ENCODE measurements at places on chromosomes 13 and 19. TPM values are rescaled to one million over a fixed set of nuclear protein-coding genes. Genes with fewer than 3 reads are reported as not detected.

- no peak for DNase-seq
- H3K4me3 ChIP-seq, result no peak overlapping the region
- H3K36me3 ChIP-seq, result no peaks in the 10 kb centered on the region
- no peaks in the 10 kb centered on the region for H3K4me1 ChIP-seq
Measured at GRCh38 chr13:114173745-114174144, 5.3 kb upstream of the CFAP97D2 start.

DNA sequence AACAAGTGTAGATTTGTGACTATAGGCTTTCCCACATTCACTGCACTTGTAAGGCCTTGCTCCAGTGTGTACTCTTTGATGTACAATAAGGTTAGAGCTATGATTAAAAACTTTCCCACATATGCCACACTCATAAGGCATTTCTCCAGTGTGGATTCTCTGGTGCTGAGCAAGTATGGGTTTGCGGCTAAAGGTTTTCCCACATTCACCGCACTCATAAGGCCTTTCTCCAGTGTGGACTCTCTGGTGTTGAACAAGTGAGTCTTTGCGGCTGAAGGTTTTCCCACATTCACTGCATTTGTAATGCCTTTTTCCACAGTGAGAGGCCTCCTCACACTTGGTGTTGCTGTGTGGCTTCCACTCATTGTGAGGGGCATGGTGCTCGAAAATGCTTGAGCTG, 3.7 kb downstream of the ZNF772 start:
- no peak overlapping the region for H3K27ac ChIP-seq
- H3K27me3 ChIP-seq, result no peaks in the 10 kb centered on the region
- H3K4me3 ChIP-seq, result no peak overlapping the region
- H3K36me3 ChIP-seq, result peaks cover 77% of the 10 kb centered on the region
- H3K4me1 ChIP-seq, result peaks cover 9% of the 10 kb centered on the region

DNA sequence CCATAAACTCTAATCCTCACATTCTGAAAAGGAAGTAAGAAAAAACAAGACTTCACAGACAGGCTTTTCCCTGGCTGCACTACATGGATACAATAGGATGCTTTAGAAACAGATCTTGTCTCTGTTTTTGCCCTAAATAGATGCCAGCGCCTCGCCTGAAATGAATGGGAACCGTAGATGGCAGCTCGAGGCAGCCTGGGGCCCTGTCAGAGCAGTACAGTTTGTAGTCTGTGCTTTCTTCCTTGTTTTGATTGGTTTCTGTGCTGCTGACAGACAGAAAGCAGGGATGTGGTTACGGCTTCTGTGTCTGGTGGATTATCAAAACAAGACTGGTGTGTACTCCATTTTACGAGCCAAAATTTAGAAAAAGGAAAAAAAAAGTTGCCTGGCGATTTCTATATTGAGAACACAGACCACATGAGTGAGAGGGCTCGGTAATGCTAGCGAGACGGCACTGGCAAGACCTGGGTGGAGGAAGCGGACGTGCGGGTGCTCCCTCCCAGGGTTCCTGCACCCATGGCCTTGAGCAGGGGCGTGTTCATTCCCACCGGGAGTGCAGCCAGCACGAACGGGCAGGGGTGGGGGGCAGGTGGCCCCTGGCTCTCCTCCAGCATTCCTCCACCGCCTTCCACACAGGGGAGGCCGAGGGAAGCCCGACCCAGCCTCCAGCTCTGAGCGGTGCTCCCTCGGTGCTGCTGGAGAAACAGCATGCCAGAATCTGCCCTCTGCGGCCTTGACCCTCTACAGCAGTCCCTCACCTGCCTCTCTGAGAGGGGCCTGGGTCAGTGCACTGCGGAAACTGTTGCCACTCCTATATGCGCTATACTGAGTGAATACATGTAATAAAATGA, 37.6 kb upstream of the C1QTNF9 start:
- peaks cover 77% of the 10 kb centered on the region for H3K4me1 ChIP-seq
- H3K27ac ChIP-seq, result peak overlapping the region; percentile 88
- peak; percentile 83 for DNase-seq
- H3K27me3 ChIP-seq, result no peaks in the 10 kb centered on the region

- no peaks in the 10 kb centered on the region for H3K36me3 ChIP-seq
- DNase-seq, result peak; percentile 66
- no peak overlapping the region for H3K27ac ChIP-seq
- H3K4me3 ChIP-seq, result no peak overlapping the region
- peaks cover 6% of the 10 kb centered on the region for H3K4me1 ChIP-seq
- no peaks in the 10 kb centered on the region for H3K27me3 ChIP-seq
Measured at GRCh38 chr19:7852851-7853769, 21.1 kb downstream of the PRR36 start.

GRCh38 chr19:33301144-33301899, 1.0 kb downstream of the CEBPA start:
- peak overlapping the region; percentile 65 for H3K4me3 ChIP-seq

DNA sequence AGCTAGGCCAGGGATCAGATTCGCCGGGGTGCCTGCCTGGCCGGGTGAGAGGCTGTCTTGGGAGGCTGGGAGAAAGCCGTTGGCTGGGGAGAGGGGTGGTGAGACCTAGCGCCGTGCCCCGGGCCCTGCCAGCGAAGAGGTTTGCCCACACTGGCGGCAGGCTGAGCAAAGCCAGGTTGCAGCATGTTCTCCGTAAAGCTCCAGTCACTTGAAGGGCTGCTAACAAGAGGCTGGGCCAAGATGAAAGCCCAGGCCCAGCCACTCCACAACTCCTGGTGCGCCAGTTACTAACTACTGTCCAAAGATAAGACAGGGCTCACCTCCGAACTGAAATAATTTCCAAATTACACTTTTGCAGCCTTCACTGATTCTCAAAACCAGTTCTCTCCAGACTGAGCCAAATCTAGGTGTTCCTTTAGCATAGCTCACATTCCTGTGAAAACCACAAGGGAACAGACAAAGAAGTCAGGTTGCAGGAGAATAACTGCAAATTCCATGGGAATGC, 16.3 kb downstream of the ELAVL1 start:
- H3K27ac ChIP-seq, result no peak overlapping the region
- no peak overlapping the region for H3K4me3 ChIP-seq
- H3K4me1 ChIP-seq, result peaks cover 8% of the 10 kb centered on the region
- no peak for DNase-seq

GRCh38 chr19:35355791-35356460, 2.3 kb upstream of the FFAR3 start:
- H3K36me3 ChIP-seq, result no peaks in the 10 kb centered on the region
- H3K4me3 ChIP-seq, result no peak overlapping the region
- no peak for DNase-seq
- no peak overlapping the region for H3K27ac ChIP-seq
- H3K4me1 ChIP-seq, result peaks cover 6% of the 10 kb centered on the region

DNA sequence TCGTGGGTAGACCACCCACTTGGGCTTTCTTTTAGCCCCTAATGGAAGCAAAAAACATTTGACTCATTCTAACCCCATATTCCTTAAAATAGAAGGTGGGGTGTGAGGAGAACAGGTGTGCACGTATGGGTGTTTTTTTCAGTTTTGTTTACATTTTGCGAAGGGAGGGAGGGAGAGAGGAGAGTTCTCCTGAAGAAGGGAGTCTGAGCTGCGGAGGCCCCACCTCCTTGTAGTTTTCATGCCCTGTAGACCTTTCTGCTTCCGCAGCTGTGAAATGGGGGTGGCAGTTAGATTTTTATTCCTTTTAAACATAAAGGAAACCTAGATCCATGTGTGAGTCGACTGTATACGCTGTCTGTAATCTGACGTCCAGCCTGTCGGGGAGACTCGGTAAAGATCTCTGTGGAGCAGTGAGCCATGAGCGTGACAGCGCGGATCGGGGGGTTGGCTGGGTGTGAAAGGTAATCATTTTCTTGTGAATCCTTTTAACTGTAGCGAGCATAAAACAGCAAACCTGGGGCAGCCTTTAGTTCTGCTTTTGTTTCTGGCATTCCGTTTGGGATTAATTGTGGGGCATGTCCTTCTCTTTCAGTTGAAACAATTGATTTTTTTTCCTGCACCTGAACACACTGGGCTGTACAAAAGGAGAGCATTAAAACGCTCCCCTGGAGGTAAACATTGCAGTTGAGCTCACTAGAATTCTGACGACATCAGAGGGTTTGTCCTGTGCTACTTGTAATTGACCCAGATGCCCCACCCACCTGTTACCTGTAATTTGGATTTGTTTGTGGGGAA, 2.3 kb downstream of the UPF1 start:
- no peaks in the 10 kb centered on the region for H3K36me3 ChIP-seq
- DNase-seq, result no peak
- peak overlapping the region; percentile 91 for H3K4me3 ChIP-seq
- H3K27ac ChIP-seq, result no peak overlapping the region

GRCh38 chr19:29628661-29629385, 22.7 kb downstream of the POP4 start:
- no peak overlapping the region for H3K4me3 ChIP-seq
- H3K27me3 ChIP-seq, result no peaks in the 10 kb centered on the region
- no peaks in the 10 kb centered on the region for H3K36me3 ChIP-seq
- no peak overlapping the region for H3K27ac ChIP-seq
- no peak for DNase-seq

- H3K27me3 ChIP-seq, result no peaks in the 10 kb centered on the region
- no peak overlapping the region for H3K4me3 ChIP-seq
- no peaks in the 10 kb centered on the region for H3K36me3 ChIP-seq
- no peak overlapping the region for H3K27ac ChIP-seq
- H3K4me1 ChIP-seq, result peaks cover 32% of the 10 kb centered on the region
Measured at GRCh38 chr19:5131031-5131505, 162.2 kb downstream of the KDM4B start.

DNA sequence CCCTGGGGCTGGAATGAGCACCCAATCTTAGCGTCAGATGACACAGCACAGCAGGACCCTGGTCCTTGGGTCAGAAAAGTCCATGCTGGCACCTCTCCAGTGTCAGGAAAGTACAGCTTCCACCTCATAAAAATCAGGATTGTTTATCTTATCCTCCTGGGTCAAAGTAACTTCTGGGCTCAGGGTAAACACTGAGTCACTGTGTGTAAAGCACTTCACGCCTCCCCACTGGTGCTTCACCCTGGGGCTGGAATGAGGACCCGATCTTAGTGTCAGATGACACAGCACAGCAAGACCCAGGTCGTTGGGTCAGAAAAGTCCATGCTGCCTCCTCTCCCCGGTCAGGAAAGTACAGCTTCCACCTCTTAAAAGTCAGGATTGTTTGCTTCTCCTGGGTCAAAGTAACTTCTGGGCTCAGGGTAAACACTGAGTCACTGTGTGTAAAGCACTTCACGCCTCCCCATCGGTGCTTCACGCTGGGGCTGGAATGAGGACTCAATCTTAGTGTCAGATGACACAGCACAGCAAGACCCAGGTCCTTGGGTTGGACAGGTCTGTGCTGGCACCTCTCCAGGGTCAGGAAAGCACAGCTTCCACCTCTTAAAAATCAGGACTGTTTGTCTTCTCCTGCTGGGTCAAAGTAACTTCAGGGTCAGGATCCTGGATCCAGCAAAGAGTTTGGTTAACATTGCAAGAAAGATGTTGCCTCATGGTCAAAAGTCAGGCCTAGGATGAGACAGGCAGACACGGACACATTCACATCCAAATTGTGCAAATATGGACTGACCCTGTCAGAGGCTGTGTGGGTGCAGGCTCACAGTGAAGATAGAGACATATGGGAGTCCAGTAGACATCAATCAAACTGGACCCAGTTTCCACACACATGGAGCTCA, 39.2 kb upstream of the CYP2A7 start:
- H3K27ac ChIP-seq, result no peak overlapping the region
- H3K4me1 ChIP-seq, result no peaks in the 10 kb centered on the region
- no peak overlapping the region for H3K4me3 ChIP-seq
- H3K27me3 ChIP-seq, result no peaks in the 10 kb centered on the region
- H3K36me3 ChIP-seq, result no peaks in the 10 kb centered on the region
- DNase-seq, result no peak

DNA sequence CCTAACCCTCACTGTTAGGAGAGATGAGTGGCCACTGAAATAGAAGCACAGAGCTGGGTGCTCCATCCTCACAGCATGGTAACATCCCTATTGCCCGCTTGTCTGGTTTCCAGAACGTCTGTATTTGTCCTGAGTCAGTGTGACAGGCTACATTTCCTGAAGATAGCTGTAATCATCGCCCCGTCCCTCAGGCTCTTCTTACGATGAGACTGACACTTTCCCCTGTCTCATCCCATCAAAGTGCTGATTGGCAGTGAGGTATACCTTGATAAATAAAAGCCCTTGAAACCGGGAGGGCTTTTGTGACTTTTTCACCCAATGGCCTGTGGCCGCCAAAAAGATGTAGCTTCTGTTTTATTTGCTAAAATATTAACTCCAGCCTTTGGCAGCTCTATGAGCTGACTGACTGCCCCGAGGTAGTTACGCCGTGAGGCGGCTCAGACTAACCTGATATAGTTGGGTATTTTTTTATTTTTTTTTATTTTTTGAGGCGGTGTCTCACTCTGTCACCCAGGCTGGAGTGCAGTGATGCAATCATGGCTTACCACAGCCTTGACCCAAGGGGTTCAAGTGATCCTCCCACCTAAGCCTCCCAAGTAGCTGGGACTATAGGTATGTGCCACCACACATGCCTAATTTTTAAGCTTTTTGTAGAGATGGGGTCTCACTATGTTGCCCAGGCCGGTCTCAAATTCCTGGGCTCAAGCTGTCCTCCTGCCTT, 5.7 kb upstream of the LRRC4B start:
- no peaks in the 10 kb centered on the region for H3K4me1 ChIP-seq
- no peak for DNase-seq
- peaks cover 35% of the 10 kb centered on the region for H3K27me3 ChIP-seq
- no peak overlapping the region for H3K4me3 ChIP-seq

- no peaks in the 10 kb centered on the region for H3K27me3 ChIP-seq
- H3K36me3 ChIP-seq, result no peaks in the 10 kb centered on the region
- no peak overlapping the region for H3K27ac ChIP-seq
- DNase-seq, result no peak
- no peak overlapping the region for H3K4me3 ChIP-seq
Measured at GRCh38 chr13:75620020-75620419, 16.1 kb upstream of the LMO7 start.

GRCh38 chr13:36796052-36796451, 23.0 kb upstream of the RFXAP start:
- no peaks in the 10 kb centered on the region for H3K27me3 ChIP-seq
- H3K4me3 ChIP-seq, result no peak overlapping the region
- H3K36me3 ChIP-seq, result no peaks in the 10 kb centered on the region
- no peaks in the 10 kb centered on the region for H3K4me1 ChIP-seq
- no peak overlapping the region for H3K27ac ChIP-seq

GRCh38 chr19:411723-412355, 2.9 kb upstream of the C2CD4C start:
- H3K4me1 ChIP-seq, result peaks cover 28% of the 10 kb centered on the region
- no peaks in the 10 kb centered on the region for H3K36me3 ChIP-seq
- no peak overlapping the region for H3K4me3 ChIP-seq
- DNase-seq, result no peak
- H3K27ac ChIP-seq, result no peak overlapping the region

The ZNF729 gene
- total RNA-seq, result not detected

The TGFB1 gene
- total RNA-seq, result 44.9 TPM

The LILRA1 gene
- 2.8 TPM for total RNA-seq

The KLHL1 gene
- 0.06 TPM for total RNA-seq

The FGF22 gene
- total RNA-seq, result not detected

Measured in heart right ventricle (tissue), 16 donors.